ENCODE measurements at places on chromosomes 4 and X.
A peak's percentile ranks its signal among the peaks of the same experiment; 100 is the strongest.

DNA sequence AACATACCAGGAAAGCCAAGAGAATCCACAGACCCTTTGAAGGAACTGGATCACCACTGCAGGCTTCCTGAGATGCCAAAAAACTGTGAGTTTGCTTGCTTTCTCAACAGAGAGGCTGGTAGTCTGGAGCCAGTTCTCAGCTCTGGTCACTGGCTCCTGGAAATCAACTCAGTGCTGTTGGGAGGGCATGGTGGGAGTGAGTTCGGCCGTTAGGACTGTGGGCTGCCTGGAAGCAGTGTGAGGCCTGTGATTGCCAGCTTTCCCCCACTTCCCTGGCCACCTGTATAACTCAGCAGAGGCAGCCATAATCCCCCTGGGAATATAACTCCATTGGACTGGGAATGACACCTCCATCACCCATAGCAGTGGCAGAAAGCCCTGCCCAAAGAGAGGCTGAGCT, 122.0 kb upstream of the FSTL5 start:
- DNase-seq = no peak

DNA sequence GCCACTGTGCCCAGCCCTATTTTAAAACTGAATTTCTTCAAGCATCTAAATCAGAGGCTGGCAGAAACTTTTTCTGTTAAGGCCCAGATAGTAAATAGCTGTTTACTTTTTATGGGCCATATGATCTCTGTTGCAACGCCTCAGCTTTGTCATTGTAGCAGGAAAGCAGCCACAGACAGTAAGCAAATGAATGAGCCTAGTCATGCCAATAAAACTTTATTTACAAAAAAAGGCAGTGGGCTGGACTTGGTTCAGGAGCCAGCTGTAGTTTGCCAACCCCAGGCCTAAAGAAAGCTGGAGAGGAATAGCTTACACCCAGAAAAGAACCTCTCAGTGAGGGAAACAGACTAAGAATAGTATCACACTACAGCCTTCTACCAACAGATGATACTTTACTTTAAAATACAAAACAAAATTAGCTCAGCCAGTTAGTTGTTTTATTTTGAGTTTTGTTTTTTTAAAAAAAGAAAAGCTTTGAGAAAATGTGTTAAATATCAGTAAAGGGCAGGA, 25.5 kb downstream of the CHST7 start:
- no peak for DNase-seq

DNA sequence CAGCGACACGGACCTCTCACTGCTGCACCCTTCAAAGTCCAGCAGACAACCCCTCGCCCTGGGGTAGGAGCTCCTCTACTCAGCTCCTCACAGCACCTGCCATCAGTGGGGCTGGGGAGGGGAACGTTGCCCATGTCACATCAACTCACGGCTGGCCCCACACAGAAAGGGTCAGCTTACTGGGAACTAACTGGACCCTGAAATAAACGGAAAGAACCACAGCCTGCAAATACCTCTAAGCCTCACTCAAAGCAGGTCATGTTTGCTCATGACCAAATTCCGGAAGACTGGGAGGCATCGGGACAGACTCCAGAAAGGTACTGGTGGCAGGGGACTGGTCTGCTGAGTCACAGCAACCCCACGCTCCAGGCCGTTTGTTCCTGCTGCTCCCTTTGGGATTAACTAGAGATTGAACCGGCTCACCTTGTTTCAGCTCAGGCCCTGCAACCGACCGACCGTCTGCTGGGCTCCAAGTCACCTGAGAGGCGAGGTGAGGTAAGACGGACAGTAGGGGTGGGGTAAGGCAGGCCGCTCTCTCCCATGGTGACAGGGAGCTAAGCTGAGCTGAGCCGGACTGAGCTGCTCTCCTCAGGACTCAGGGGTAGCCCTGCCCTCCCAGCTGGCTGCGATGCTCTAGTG, 5.6 kb downstream of the G6PD start:
- no peak for DNase-seq

GRCh38 chr4:153241970-153242838, 38.0 kb downstream of the TRIM2 start:
- DNase-seq = no peak

DNA sequence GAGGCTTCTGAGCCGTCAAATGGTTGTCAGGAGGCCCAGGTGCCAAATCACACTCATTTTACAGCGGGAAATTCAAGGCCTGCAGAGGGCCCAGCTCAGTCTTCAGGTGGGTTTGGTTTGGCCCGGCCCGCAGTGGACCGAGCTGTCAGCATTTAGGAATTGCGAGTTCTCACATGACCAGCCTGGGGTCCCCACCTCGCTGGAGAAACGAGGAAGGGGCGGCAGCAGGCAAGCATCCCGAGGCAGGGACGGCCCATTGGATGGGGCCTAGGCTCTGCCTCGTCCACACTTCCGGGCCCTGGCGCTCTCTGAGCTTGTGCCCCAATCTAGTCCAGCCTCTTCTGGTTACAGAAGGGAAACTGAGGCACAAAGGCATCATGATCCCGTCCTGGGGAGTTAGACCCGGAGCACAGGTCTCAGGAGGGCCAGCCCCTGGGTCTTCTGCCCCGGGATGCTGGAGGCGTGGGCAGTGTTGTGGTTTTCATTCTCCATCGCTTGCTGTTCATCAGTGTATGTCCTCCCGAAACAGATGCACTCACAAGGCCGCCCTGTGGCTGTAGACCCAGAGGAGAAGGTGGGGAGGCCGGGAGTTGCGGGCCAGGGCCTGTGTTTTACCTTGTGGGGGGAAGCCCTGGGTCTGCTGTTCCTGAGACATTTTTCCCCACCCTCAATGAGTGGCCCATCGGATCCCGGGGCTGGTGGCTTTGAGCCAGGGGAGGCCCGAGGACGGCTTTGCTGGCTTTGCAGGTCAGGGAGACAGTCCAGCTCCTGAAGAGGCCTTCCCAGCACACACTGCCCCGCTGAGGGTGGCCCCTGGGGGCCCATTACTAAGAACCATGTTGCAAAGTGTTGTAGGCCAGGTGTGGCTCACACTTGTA, 8.9 kb downstream of the PSAPL1 start:
- no peak for DNase-seq

- DNase-seq = no peak
Observed at GRCh38 chr4:113826421-113826820, 64.9 kb upstream of the CAMK2D start.

DNA sequence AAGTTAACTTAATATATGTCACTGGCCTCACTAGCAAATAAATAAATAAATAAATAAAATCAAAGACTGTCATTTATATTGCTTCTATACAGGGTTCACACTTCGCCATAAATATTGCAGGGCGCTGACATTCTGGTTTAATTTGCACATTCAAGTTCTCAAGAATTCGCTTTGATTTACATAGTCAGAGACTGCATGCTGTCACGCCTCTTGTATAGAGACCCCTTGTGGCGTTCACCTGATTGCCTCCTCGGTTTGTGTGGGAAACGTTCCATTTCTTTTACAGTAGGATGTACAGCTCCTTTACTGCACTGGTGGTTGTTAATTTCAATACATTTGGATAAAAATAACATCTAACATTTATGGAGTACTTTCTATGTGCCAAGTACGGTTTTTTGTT, 71.3 kb upstream of the ADGRG2 start:
- DNase-seq = no peak

GRCh38 chr4:142265946-142266345, 580.2 kb downstream of the INPP4B start:
- DNase-seq = no peak

- DNase-seq = peak; percentile 4
Observed at GRCh38 chrX:19563746-19564145, 48.4 kb upstream of the MAP3K15 start.

DNA sequence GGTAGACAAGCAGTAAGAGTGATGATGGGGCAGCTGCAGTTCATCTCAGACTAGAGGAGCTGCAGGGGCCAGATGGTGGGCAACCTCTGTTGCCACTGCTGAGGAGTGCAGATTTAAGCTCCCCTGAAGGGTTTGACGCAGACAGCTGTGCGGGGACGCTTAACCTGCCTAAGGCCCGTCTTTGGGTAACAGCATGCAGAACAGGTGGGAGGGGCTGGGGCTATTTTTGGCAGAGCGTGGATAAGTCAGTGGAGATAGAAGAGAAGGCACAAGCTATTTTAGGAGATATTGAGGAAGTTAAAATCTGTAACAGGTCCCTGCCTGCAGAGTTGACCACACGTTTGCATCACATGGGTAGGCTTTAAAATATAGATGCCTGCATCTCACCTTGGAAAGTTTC, 10.5 kb downstream of the CD99 start:
- DNase-seq = peak; percentile 49

- peak; percentile 78 for DNase-seq
Observed at GRCh38 chr4:51906167-51906958, 63.4 kb downstream of the DCUN1D4 start.

GRCh38 chr4:53098681-53099121, 236.6 kb downstream of the RASL11B start:
- DNase-seq = no peak

- no peak for DNase-seq
Observed at GRCh38 chrX:110733166-110733565, 62.5 kb downstream of the CHRDL1 start.

GRCh38 chrX:154751203-154751668, 359 bp upstream of the GAB3 start:
- peak; percentile 86 for DNase-seq

GRCh38 chr4:18578307-18578706, 556.8 kb upstream of the LCORL start:
- DNase-seq = no peak

DNA sequence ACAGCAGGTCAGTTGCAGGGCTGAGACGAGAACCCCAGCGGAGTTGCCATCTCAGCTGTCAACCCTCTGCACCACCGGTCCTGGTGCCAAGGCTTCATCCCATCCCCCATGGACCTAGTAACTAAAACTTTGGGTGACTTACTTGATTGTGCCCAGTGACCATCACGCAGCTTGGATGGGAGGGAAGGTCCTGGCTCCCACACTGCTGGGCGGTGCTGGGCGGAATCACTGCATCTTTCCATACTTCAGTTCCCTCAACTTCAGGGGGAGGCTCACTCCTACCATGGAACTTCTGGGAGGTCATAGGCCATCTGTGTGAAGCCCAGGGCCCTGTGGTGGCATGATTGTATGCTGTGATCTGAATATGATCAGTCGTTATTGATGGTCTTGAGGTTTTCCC, 26.2 kb upstream of the JAKMIP1 start:
- DNase-seq = no peak

GRCh38 chrX:33726281-33727160, 405.6 kb downstream of the FAM47A start:
- DNase-seq = no peak

- no peak for DNase-seq
Observed at GRCh38 chr4:4415107-4415805, 28.4 kb downstream of the NSG1 start.

GRCh38 chr4:17814140-17814539, 3.4 kb downstream of the NCAPG start:
- DNase-seq = peak; percentile 47

DNA sequence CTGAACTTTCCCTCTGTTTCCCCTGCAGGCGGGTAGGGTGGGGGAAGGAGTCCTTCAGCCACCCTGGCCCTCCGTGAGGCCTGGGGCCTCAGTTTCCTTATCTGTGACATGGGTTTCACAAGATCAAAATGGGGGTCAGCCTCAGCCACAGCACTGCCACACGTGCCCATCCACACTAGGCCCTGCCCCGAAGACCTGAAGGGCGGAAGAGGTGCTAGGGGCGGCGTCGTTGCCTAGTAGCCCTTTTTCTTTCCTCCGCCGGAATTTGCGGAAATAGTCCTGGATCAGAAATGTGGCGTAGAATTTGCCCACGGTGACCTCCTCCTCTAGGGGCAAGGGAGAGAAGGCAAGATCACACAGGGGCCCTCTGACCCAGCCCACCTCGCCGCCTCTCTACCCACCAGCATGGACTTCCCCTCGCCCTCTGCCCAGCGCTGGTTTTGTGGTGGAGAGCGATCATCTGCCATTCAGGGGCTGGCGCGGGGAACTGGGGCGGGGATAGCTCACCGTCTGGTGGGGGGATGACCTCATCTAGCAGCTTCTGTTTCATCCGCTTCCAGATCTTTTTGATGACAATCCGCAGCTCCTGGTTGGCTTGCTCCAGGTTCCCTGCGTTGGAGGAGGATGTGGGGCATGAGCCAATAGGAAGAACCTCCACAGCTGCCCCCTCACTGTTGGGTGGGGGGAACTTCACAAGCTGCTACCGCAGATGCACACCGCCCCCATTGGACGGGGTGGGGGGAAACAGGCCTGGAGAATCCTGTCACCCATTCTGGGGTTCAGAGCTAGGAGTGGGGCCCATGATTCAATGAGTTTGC, 9.7 kb upstream of the SYP start:
- peak; percentile 28 for DNase-seq

- DNase-seq = no peak
Observed at GRCh38 chr4:7786517-7786916, 153.1 kb downstream of the AFAP1 start.

GRCh38 chr4:25307596-25307995, 5.0 kb upstream of the ZCCHC4 start:
- no peak for DNase-seq

- no peak for DNase-seq
Observed at GRCh38 chrX:68831405-68832100, 2.7 kb downstream of the EFNB1 start.

- DNase-seq = no peak
Observed at GRCh38 chr4:48024522-48024921, 8.0 kb downstream of the NIPAL1 start.

- DNase-seq = no peak
Observed at GRCh38 chr4:2261853-2262144, at the start of gene MXD4. TSS of gene MXD4 (minus strand) at chr4:2262109. CDS start at chr4:2261980, 129 bp downstream.

- no peak for DNase-seq
Observed at GRCh38 chr4:172951679-172952451, 216.7 kb upstream of the GALNT7 start.

GRCh38 chrX:49947781-49948180, 25.4 kb downstream of the CLCN5 start:
- DNase-seq = peak; percentile 2

DNA sequence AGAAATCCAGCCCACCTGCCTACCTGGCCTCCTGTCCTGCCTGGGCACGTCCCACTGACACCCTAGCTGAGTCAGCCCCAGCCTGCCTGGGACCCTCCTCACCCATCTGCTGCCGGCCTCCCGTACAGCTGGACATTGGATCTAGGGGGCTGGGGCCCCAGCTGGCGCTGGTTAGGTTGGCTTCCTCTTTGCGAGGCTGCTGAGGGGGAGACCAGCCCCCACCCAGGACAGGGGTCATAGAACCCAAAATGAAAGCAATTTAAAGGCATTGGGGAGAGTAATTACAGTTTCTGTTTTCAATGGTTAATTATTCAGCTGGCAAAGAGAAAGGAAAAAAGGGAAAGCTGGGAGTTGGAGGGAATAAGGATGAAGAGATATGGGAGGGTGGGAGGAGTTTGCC, 15.8 kb downstream of the EFNB1 start:
- DNase-seq = no peak

- DNase-seq = peak; percentile 25
Observed at GRCh38 chrX:101260435-101260834, 30.7 kb downstream of the TAF7L start.

GRCh38 chrX:44675362-44676024, 132.8 kb upstream of the FUNDC1 start:
- DNase-seq = peak; percentile 49

DNA sequence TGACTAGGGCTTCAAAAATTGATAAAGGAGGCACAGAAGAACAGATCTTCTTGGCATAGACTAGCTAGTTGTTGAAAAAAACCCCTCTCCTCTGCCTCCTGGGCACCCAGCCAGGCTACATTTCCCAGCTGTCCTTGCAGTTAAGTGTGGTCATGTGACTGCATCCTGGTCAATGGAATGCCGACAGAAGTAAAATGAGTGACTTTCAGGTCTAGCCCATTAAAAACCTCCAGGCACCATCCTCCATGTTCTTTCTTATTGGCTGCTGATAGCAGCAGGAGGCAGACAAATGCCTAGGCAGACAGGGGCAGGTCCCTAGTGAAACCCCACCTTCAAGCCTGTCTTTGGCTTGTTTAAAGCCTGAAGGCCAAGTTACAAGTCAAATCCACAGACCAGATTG, 35.3 kb downstream of the ATXN3L start:
- no peak for DNase-seq

Measured in hematopoietic multipotent progenitor cell treated with erythropoietin and hydrocortisone succinate and interleukin-3 and kit ligand, for 4 days (in vitro differentiated cells).